Stimulated activated CD8-positive, alpha-beta memory T cell treated with anti-CD3 and anti-CD28 coated beads, Interleukin-15, amount 100 ng/mL, for 1 hour (primary cell): ENCODE measurements at places on chromosomes 1 and 21.
A peak's percentile ranks its signal among the peaks of the same experiment; 100 is the strongest.

DNA sequence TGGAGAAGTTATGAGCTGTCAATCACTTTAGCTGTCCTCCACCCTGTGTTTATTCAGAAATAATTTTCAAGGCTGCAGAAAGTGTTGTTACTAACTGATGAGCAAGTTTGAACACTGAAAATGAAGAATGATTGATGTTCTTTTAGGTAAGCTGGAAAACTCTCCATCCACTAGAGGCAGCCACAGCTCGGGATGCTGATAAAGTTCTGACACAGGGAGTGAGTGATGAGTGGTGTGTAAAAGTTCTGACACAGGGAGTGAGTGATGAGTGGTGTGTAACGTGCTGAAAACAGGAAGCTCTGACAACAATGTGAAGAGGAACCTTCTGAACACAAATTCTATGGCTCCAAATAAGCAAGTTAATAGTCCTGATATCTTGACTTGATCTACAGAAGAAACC is 197.5 kb upstream of the PTBP2 start:
- no peak for DNase-seq

- DNase-seq: no peak
Measured at GRCh38 chr1:9085306-9085940, 16.0 kb upstream of the SLC2A5 start.

GRCh38 chr1:154767315-154768240 is 102.5 kb downstream of the KCNN3 start:
- DNase-seq: no peak

- DNase-seq: no peak
Measured at GRCh38 chr1:215888159-215888558, 321.1 kb downstream of the KCTD3 start.

DNA sequence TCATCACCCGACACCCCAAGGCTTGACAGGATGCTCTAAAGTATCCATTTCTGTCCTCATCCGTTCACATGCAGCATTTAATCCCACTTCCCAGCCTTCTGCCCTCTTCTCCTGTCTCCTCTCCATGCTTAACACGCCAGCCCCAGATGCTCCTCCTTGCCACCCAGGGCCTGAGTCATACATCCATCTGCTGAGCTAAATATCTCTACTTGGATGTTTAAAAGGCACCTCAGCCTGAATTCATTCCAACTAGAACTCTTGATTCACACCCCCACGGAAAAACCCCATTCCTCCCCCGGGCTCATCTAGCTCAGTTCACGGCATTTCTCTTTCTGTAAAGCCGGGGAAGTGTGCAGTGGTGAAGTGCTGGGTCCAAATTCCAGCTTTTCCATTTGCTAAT is 27.7 kb downstream of the TEX35 start:
- DNase-seq: no peak

DNA sequence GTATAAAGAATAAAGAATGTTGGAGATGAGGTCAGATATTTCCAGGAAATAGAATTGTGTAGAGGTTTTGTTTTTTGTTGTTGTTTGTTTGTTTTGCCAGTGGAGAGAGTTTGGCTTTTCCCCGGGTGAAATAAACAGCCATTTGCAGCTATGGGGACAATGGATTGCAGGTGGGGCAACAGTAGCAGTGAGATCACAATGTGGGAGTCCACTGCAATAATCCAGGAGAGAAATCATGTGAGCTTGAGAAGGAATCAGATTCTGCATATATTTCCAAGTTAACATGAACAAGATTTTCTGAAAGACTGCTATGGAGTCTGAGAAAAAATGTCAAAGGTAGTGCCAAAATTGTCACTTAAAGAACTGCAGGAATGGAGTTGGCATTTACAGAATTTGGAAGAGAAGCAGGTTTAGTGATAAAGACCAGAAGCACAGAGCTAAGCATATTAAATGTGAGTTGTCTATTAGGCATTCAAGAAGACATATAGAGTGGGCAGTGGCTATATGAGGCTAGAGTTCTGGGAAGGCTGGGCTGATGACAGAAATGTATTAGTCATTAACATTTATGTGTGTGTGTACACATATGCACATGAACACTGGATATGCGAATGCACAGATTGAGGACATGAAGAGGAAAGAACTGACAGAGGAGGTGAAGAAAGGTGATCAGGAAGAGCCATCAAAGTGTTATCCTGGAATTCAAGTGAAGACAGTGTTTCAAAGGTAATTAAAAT is 729.6 kb upstream of the PTBP2 start:
- no peak for DNase-seq

DNA sequence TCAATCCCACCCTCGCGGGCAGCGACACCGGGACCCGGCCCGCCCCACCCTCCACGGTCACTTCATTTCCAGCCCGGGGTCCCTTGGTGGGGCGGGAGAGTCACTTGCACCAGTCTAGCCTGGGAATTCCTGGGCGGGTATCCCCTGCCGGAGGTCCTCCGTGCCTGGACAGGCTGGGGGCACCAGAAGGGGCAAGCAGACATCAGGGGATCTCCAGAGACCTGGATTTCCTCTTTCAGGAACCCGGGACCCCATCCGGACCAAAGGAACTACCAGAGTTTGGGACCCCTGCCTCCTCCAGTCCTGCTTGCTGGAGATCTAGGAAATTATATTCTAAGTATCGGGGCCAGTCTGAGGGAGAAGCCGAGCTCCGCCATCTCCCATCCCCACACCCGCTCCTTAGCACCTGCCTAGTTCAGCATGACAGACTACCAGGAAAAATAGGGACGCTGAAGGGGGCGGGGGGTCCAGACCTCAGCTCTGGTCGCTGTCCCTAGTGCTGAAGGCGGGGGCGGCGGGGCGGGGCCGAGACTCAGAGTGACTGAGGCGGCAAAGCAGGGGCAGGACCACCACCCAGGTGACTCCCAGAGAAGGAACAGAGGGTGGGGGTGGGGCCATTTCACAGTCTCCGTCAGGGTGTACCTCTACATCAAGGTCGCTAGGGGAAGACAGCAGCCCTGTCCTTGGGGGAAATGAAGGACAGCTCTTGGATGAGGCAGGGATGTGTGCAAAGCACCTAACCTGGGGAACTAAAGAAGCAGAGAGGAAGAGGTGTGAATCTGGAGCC is 832 bp downstream of the HCN3 start:
- DNase-seq: peak; percentile 49

DNA sequence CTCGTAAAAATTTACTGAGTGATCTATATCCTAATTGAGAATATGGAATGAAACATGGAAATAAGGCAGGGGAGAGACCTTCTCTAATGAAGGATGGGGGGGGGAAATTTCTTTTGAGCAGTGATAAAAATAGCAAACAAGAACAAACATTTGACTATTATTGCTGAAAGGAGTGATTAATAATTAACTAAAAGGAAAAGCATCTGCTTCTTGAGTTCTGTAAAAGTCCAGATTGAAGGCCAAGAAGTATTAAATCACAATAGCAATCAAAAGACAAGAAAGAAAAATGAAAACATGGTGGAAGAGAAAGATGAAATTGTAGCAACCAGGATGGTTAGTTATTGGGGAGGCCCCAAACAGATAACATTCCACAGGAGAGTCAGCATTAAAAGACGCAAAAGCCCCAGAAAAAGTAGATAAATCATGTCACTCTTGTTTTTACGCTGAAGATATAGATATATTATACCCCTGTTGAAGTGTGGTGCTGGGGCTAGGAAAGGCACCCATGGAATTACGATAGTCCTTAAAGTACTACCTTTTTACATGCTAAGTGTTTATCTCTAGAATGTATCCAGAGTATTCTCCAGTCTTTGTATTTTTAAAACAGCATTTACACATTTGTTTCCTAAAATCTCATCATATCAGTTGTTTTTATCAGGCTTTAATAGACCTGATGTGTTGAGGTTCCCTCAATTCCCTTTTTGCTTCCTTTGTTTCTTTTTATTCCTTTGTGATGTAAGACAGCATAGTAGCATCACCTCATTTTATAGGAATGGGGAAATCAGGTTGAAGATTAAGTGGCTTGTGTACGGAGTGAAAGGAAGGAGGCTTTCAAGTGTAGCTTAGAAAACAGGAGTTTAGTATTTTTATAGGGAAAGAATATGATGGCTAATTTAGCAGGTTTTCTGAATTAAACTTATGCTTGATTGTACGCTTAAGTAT is 28.9 kb downstream of the DISP1 start:
- DNase-seq: no peak

- no peak for DNase-seq
Measured at GRCh38 chr1:53579221-53580008, 120.2 kb downstream of the DMRTB1 start.
